ENCODE measurements at places on chromosomes 5 and 9.

DNA sequence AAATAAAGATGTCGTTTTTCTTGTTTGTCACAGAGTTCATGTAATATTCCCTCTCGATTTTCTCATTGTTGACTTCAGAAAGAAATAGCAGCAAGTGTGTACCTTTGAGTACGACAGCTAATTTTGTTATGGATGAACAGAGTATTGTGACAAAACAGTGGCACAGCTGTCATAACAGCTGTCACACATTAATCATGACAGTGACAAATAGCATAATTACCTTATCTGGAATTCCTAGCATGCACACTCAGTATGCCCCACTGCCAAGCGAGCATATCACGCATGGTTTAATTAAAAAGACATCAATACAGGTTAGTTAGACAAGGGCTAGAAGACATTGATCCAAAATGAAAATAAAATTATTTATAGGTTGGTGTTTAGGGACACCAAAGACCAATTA lies 375.1 kb downstream of the SPATA31D1 start:
- no peak for DNase-seq

GRCh38 chr5:131979816-131980215 lies 31.6 kb downstream of the ACSL6 start:
- no peak for DNase-seq

DNA sequence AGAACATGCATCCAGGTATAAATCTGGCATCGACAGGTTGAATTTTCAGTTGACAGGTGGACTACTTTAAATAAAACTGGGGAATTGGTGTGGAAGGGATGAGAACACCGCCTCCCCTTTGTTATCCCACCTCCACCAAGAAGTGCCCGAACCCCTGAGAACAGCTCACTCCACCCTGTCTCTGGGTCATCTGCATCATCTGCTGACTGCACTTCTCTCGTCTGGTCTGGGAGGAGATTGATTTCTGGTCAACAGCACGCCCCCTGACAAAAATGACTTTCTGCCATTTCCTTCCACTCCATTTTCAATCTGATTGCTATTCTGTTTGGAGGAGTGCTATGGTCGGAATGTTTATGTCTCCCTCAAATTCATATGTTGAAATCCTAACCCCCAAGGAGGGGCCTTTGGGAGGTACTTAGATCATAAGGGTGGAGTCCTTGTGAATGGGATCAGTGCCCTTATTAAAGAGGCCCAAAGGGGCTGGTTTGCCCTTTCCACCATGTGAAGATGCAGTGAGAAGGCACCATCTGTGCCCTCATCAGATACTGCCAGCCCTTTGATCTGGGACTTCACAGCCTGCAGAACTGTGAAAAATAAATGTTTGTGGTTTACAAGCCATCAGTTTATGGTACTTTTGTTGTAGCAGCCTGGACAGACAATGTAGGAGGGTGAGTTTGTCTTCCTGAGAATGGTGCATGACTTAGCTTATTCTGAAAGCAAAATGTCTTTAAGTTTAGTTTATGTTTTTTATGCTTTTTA lies 145.7 kb downstream of the EGFLAM start:
- no peak for DNase-seq

GRCh38 chr5:176785184-176786145 lies 24.9 kb upstream of the UNC5A start:
- DNase-seq, result no peak

- DNase-seq, result no peak
Observed at GRCh38 chr9:121774715-121775613, 123.5 kb downstream of the DAB2IP start.

DNA sequence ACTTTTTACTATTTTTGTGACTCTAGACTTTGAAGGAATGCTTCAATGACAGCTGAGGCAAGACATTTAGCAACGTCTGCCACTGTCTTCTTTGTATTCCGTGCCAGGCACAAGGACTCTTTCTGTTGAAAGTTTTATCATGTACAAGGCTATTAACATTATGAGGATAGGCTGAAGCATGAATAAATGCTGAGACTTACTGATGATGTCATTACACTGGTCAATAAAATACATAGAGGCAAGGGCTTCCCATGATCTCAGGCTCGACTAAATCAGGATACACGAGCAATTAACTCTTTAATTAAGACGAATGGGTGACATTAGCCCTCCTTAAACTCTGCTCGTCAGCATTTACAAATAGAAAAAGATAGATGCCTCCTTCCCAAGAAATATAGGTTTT lies 1393.3 kb upstream of the WWC1 start:
- DNase-seq, result no peak

DNA sequence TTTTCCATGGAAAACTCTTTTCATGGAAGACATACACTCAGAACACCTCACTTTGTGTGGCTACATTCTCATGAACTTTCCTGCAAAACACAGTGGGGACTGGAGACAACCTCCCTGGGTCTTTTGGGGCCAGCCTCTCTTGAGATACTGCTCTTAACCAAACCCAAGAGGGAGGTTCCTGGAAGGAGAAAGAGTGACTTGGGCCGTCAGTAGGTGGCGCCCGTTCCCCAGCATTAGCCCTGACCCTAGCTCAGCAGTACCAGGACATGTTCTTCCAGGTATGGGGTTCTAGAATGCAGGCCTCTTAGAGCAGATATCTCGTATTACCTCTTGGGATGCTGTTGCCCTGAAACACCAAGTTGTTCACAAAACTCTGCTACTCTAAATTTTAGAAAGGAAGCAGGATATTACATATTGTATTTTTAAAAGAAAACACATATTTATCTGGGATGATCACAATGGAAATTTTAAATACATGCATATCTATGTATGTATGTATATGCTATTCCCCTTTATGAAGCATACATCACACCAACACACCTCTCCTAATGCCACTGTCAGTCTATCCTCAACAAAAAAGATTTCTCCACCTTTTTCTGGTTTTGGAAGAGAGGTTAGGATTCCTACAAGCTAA lies 15.8 kb upstream of the GLIS3 start:
- DNase-seq, result peak; percentile 40
